ENCODE measurements at places on chromosomes 12 and 14.

DNA sequence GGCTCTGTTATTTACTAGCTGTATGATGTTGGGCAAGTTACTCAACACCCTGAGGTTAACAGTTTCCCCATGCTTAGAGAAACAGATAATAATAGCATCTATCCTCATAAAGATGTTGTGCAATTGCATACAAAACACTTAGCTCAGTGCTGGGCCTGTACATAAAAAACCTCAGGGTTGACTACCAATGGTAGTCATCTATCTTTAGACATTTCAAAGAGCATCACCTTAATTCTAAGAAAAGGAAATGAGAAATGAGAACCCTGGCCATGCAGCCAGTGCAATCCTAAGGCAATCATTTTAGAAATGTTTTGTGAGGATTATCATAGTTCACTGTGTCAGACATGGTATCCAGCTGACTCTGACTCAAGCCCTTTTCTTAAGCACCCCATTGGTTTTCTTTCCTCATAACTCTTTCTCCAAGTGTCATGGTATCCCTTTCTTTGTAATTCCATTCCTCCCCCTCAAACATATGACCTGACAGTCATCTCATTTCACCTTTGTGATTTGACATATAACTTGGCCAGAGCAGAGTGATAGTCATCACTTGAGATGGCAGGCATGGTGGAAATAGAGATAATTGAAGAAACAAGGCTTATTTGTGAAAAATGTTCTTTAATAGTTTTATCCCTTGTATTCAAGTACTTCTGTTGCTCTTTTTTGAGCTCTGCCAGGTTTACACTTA, 29.5 kb upstream of the OSBPL8 start:
- peak; percentile 8 for DNase-seq

DNA sequence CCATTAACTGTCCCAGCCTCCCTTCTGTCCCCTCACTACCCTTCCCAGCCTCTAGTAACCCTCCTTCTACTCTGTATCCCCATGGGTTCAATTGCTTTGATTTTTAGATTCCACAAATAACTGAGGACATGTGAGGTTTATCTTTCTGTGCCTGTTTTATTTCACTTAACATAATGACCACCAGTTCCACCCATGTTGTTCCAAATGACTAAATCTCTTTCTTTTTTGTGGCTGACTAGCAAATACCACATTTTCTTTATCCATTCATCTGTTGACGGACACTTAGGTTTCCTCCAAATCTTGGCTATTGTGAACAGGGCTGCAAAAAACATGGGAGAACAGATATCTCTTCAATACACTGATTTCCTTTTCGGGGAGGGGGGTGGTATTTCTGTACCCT, 65.7 kb downstream of the PRKD1 start:
- no peak for DNase-seq

DNA sequence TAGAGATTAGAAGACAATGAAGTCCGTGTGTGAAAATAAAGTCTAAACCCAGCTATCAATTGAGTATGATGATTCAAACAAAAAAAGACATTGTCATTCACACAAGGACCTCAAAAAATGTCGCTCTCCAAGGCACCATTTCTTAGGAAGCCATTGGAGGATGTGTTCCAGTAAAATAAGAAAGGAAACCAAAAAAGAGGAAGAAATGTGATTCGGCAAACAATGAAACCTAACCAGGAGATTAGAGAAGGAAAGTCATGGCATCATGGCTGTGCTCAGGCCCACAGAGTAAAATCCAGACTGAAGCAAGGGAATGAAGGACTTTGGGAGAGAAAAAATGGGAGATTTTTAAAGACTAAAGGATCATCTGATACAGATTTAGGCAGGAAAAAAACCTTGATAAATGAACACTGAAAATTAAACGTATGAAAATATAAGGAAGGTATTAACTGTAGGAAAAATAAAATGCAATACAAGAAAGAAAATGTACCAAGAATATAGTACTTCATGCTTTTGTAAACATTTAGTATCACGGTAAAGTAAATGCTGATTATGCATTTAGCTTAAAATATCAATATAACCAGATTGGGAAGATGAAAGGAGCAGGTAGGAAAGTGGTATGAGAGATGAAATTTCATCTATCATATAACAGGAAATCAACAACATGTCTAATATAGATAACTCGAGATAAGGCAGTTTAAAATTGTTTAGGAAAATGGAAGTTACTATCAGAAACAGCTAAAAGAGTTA, 38.2 kb upstream of the MTHFD1 start:
- no peak for DNase-seq

GRCh38 chr14:102665621-102666020, 73.2 kb downstream of the RCOR1 start:
- no peak for DNase-seq

DNA sequence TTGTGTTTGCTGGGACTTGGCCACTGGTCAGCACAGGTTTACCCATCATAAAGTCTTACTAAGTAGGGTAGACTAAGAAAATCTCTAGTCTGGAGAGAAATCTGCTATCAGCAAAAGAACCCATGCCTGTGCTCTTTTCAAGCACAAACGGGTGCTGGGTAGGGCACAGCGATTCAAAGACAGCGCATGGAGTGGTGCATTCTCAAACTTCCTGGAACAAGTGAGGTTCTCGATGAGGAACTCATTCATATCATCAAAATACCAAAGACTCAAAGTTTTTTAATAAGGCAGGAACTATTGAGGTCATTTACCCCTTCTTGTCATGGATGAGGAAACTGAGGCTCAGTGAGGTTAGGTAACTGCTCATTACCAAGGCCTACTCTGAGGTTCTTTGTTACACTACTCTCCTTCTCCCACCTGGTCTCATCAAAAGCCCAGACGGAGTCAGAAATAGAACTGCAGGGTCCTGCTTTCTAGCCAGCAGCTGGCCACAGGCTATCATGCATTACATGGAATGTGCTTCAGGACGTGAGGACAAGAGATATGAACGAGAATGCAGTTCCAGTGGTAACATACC, 390.3 kb downstream of the ZFP36L1 start:
- DNase-seq: no peak

All from CD4-positive, alpha-beta T cell treated with Interleukin-12 subunit alpha and Interleukin-12 subunit beta, for 1 hour (primary cell).